ENCODE measurements at places on chromosomes 12 and 14. TPM values are rescaled to one million over a fixed set of nuclear protein-coding genes. Genes with fewer than 3 reads are reported as not detected.

IFNG-AS1 gene
- not detected for total RNA-seq

FIGNL2 gene
- total RNA-seq = 0.39 TPM

ARHGEF40 gene
- 8.3 TPM for total RNA-seq

IFNG gene
- total RNA-seq = not detected

CLEC4D gene
- total RNA-seq = not detected

STAC3 gene
- total RNA-seq = 0.13 TPM

ACRBP gene
- total RNA-seq = 0.51 TPM

ARF6 gene
- 52.1 TPM for total RNA-seq

SLCO1A2 gene
- total RNA-seq = 0.26 TPM

- no peak for DNase-seq
Observed at GRCh38 chr12:132204063-132204792, 60.0 kb downstream of the NOC4L start.

GRCh38 chr14:75292101-75292563 lies 13.5 kb downstream of the FOS start:
- no peak for DNase-seq

DNA sequence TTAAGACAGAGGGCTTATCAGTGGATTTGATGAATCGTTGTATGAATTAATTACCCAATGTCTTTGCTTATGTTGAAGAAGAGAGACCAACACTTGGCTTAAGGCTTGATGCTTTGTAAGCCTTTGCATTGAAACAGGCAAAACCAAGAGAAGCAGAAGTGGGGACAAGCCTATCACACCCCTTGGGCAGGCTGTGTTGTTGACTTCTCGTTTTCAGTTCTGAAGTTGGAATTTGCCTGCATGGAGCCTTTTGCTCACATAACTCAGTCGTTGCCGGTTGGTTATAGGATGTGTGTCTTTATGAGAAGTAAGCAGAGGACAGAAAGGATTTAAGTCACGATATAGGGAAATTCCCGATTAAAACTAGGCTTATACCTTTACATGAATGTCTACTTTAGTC lies 94.7 kb downstream of the CCDC92 start:
- DNase-seq = no peak

- no peak for DNase-seq
Observed at GRCh38 chr14:89249972-89250654, 166.9 kb downstream of the FOXN3 start.

DNA sequence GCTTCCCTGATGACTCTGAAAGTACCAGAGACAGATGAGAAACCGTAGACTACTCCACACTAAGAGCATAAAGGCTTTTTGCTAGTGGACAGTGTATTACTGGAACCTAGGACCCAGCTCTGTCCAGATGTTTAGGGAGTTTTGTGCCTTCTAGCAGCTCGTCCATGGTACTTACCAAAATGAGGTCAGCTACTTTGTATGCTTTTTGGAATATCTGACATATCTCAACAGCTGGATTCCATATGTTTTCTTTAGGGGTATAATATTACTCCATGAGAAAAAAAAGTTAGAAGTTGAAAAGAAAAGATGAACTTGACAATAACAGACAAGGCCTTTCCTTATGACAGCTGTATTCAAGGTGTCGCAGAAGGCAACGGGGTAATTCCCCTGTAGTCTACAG lies 32.1 kb upstream of the FRMD6 start:
- DNase-seq = no peak

DNA sequence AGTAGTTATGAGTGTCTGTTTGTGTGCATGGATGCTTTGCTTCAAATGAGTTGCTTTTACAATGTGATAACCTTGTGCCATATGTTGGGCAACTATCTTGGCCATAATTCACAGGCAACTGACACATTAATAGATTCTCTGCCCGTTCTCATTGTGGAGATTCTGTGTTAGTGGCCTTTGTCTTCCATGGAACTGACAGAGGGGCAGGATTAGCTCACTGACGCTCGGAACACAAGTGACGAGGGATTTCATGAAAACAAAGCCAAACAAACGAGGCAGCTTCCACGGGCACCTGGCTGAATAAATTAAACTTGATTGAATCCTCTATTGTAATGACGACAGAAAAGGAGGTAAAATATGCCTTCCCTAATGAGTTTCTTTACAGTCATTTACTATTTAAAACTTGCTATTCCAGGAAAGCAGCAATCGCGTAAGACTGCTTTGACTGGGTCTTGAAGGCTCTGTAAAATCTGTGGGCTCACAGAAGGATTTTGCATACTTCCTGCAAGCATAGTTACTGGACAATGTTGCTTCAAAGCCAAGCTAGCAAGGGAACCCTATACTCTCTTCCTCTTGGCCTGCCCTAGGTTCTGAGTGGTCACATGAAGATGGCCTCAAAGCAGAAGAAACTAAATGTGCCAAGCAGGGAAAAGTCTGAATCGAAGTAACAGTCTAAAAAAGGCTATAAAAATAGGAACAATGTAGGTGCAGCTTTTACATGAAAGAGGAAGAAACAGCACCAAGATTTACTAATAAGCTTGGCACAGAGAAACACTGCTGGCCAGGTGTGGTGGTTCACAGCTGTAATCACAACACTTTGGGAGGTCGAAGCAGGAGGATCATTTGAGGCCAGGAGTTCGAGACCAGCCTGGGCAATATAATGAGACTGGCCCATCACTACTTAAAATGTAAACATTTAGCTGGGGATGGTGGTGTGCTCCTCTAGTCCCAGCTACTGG lies 28.1 kb upstream of the SINHCAF start:
- DNase-seq = no peak

DNA sequence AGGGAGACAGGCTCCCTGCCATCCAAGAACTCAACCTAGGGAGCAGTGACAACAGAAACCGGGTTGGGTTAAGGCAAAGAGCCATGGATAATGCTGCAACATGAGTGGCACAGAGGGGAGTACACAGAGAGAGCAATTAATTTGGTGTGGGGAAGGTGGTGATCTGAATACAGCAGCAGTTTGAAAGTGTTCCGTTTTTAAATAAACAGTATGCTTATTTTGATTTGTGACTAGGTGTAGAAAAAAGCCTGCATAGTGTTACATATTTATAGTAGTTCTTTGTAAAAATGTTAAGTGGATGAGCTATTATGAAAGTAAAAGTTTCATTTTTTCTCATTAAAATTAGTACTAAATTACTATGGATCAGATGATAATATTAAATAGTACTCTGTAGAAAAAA lies 8.7 kb downstream of the AKAP5 start:
- DNase-seq = no peak

GRCh38 chr12:40099423-40099853 lies 6.4 kb downstream of the SLC2A13 start:
- DNase-seq = no peak

DNA sequence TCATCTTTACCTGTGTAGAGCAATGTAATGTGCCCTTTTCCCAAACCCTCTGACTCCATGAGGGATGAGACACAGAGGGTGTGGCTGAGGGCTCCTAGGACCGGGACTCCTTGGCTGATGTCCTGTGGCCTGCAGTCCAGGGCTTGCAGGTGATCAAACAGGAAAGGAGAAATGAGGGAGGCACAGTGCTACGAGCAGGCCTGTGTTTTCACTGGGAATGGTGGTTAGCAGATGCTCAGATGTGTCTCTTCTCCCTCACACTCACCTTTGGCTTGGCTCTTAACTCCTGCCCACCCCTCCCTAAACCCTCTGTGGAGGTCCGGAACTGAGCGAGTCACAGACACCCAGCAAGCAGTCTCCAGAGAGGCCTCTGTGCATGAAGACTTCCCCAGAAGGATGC lies 254.4 kb downstream of the DAD1 start:
- no peak for DNase-seq

GRCh38 chr12:22409377-22410164 lies 75.1 kb upstream of the ST8SIA1 start:
- no peak for DNase-seq

DNA sequence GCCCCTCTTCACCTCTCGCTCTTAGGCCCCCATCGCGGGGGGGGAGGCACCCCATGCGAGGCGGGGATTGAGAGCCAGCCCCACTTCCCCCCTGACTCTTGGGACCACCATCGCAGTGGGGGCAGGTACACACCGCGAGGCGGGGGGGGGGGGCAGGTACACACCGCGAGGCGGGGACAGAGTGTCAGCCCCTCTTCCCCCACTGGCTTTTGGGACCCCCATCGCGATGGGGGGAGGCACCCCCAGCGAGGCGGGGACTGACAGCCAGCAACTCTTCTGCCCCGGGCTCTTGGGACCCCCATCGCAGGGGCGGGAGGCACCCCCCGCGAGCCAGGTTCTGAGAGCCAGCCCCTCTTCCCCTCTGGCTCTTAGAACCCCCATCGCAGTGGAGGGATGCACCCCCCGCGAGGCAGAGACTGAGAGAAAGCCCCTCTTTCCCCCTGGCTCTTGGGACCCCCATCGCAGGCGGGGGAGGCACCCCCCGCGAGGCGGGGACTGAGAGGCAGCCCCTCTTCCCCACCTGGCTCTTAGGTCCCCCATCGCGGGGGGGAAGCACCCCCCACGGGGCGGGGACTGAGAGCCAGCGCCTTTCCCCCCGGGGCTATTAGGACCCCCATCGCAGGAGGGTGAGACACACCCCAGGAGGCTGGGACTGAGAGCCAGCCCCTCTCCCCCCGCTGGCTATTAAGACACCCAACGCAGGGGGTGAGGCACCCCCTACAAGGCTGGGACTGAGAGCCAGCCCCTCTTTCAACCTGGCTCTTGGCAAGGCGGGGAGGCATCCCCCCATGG lies 196.5 kb upstream of the PZP start:
- no peak for DNase-seq

- no peak for DNase-seq
Observed at GRCh38 chr12:82182601-82183190, 175.5 kb downstream of the CCDC59 start.

GRCh38 chr12:54156578-54156977 lies 32.2 kb downstream of the SMUG1 start:
- no peak for DNase-seq
